ENCODE measurements at places on chromosomes 13 and 19. TPM values are rescaled to one million over a fixed set of nuclear protein-coding genes. Genes with fewer than 3 reads are reported as not detected.

IGFL3 gene
- total RNA-seq: not detected

SKA3 gene
- total RNA-seq: 12.9 TPM

LGALS14 gene
- not detected for total RNA-seq

GRCh38 chr13:21884965-21885567, 214.2 kb downstream of the FGF9 start:
- no peak for DNase-seq

GRCh38 chr19:52198678-52199077, 8.8 kb downstream of the PPP2R1A start:
- DNase-seq: no peak

DNA sequence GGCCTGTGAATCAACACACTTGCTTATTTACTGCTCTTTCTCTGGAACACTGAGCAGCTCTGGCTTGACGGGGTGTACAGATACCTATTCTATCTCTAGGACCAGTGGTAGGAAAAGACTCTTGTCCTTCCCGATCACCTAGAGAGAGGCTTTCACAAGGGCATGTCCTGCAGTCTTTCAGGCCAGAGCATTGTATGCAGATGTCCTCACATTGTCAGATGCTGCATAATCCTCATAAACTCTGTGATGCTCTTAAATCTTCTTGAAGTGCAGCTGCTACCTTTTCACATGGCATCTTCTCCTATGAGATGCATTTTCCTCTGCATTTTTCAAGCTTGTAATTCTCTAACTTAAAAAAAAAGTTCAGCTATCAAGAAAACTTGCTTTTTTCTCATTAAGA, 369.4 kb downstream of the OLFM4 start:
- no peak for DNase-seq
